ENCODE measurements at places on chromosomes 2 and 18. TPM values are rescaled to one million over a fixed set of nuclear protein-coding genes. Genes with fewer than 3 reads are reported as not detected.

DNA sequence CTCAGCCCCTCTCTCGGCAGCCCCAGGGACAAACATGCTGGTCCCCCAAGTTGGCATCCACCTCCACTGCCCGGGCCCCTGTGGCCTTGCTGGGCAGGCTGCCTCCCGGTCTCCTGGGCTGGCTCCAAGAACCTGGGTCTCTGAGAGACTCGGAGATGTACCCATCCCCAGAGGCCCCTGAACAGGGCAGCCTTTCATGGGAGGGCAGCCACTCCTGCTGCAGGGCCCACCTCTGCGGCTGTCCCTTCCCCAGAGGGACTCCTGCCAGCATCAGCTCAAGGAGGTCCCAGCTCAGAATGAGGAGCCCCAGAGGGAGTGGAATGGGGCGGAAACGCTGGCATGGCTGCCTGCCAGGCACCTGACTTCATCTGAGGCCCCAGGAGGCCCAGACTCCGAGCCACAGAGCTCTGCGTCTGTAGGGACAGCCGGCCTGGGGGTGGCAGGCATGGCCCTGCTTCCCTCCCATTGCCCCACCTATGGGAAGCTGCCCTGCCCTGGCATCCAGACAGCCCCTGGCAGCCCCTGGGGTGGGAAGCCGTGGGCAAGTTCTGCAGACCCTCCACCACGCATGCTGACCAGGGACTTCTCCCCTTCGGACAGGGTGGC, 857 bp upstream of the CROCC2 start:
- no peak for DNase-seq

SPATS2L gene
- 81.3 TPM for total RNA-seq

DNA sequence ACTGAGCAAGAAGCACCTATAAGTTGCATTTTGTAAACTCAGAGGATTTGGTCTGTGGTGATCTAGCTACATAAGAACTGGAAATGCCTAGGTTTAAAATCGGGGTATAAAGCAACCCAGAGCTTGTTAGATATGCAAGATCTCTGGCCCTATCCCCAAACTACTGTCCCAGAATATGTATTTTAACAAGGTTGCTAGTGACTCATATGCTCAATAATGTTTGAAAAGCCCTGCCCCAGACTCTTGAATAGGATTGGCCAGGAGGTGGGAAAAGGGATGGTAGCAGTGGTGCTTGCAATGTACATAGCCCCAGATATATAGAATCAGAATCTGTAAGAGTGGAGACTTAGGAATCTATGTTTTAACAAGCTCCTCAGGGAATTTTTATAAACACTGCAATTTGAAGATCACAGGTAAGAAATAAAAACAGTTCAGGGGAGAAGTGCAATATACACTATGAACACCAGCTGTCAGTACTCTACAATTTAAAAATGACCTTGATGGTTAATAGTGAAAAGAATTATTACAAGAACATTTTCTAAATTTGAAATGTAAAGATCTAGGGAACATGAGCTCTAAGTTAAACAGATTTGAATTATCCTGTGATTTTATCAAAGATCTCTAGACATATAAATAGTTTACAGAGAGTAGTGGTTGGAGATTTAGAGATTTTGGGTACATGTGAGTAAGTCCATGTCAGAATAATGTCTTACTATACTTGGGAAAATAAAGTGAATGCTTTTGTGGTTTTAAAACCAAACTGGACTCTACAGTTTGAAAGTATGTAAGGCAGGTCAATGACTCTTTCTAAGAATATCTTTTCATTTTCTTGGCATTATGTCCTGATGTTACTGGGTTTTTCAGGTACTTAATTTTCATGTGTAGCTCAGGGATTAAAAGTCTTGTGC, 7.7 kb upstream of the MMADHC start:
- no peak for DNase-seq

- no peak for DNase-seq
These were observed 603.7 kb upstream of the ZEB2 start for GRCh38 chr2:145123606-145124005.

- DNase-seq = no peak
These were observed 117.0 kb downstream of the LAMA1 start for GRCh38 chr18:7000484-7001096.

STEAP3 gene
- 15.2 TPM for total RNA-seq

DNA sequence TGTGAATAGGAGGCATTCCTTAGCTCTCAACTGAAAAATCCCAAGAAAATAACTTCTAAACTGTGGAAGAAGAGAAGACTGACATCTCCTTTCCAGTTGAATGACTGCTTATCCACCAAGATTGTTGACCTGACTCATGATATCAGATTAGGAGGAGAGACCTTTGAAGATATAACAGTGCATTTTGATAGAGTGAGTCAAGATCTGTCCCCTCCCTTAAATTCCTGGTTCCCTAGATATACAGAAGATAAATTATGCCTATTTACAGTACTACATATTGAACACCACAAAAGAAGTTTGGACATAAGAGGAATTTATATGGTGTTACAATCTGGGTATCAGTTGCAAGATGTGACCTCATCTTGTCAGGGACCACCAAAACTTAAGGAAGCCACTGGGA, 285.3 kb upstream of the ZSWIM2 start:
- DNase-seq = no peak

- DNase-seq = no peak
These were observed 733.2 kb upstream of the PKDCC start for GRCh38 chr2:41314511-41315070.

- DNase-seq = no peak
These were observed 78.5 kb downstream of the SPTBN1 start for GRCh38 chr2:54534625-54535024.

DNA sequence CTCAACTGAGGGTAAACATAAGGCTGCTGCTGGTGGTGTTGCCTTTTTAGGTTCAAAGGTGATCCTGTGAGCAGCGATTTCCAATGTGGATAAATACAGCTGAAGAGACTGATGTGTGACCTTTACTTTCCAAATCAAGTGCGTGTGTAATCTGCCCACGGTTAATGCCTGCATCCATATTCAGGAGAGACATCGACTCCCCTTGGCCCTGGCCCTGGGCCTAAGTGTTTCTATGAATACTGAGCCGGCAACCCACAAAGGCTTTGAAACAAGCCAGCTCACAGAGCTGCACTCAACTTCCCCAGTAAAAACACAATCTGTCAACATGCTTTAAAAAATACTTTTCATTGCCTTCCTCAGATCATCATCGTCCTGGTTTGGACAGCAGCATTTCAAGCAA, 1026.6 kb downstream of the TMEM182 start:
- no peak for DNase-seq

- DNase-seq = no peak
These were observed 1304.9 kb downstream of the DSC3 start for GRCh38 chr18:29737620-29738019.

- DNase-seq = no peak
These were observed 22.7 kb upstream of the GMPPA start for GRCh38 chr2:219475697-219476651.

- no peak for DNase-seq
These were observed 25.4 kb downstream of the DDX1 start for GRCh38 chr2:15616850-15617777.

DNA sequence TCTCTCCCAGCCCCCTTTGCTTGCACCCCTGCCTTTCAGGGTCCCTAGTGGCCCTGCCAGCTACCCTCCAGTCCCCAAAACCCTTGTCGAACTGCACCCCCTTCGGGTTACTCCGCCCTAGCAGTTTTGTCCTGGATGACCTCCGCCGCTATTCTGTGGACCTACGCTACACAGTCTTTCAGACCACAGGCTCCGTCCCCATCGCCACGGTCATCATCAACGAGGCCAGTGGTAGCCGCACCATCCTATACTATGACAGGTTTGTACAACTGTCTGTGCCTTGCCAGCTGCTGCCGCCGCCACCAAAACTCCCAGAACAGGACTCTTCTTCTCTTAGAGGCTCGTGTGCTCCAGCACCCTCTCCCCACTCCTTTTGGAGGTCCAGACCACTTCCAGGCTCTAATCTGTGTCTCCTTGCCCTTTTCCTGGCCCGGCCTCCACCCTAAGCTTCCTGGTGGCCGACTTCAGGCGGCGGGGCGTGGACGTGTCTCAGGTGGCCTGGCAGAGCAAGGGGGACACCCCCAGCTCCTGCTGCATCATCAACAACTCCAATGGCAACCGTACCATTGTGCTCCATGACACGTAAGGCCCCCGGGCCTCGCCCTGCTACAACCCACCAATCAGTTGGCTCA, 7.9 kb downstream of the KHK start:
- DNase-seq = no peak

- no peak for DNase-seq
These were observed 79.1 kb downstream of the AP1S3 start for GRCh38 chr2:223758131-223758840.

DNA sequence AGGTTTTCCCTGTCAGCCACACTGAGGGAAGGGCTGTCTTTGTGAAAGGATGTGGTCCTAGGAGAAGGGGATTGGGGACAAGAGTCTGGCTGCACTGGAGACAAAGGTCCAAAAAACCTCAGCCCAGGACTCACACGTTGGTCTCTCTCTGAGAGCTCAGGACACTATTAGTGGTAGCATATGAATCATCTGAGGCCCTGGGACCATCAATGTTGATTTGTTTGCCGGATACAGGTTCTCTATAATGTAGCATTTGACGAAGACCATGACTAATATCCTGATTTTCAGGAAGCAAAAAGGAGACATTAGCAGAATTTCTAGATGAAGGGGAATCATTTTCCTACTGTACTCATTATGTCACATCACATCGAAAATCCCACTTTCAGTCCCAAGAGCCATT, 22.2 kb upstream of the DNAH6 start:
- no peak for DNase-seq

- DNase-seq = no peak
These were observed 136.9 kb downstream of the UXS1 start for GRCh38 chr2:106057206-106057605.

Measured in mesenteric fat pad (tissue), 1 donor.